Hematopoietic multipotent progenitor cell treated with erythropoietin and hydrocortisone succinate and interleukin-3 and kit ligand, for 17 days (in vitro differentiated cells): ENCODE measurements at places on chromosomes 6 and 20.

DNA sequence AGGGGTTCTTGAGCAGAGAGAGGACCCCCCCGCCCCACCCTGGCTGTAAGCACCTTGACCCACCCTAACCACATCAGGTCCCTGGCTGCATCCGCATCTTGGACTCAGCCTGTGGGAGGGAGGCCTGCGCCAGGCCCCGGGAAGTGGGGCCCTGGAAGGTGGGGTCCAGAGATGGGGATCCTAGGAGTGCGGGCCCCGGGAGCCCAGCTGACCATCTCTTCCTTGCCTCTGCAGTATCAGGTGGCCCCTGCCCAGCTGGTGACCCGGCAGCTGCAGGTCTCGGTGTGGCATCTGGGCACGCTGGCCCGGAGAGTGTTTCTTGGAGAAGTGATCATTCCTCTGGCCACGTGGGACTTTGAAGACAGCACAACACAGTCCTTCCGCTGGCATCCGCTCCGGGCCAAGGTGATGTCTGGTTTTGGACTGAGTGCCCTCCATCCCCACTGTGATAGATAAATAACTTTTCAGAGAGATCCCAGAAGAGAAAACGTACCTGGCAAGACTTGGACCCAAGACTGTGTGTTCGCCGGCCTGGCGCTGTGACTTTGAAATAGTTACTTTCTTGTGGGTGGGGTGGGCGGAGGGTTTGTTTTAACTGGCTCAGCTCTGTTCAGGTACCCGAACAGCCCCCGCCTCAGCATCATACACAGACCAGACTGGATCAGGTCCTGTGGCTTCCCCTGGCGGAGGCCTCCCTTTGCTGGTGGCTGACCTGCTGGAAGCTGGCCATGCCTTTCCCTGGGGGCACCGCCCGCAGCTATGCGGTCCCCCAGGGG, 62.0 kb downstream of the EZR start:
- no peak for DNase-seq

DNA sequence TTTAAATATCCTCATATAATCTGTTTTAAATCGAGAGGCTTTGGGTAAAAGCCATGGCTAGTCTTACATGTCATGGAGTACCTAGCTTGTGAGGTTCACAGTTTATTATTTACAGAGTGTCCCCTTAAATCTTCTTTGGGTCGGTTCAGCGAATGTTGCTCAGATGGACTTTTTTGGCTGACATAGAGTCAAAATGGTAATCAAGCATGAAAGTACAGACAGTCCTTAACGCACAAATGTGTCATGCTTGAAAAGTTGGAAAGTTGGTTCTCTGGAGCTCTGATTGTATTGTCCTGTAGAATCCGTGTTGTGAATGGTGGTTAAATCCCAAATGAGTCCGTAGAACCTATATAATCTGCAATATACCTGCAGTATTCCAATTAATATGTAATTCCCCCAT, 22.0 kb downstream of the PTPN1 start:
- no peak for DNase-seq

DNA sequence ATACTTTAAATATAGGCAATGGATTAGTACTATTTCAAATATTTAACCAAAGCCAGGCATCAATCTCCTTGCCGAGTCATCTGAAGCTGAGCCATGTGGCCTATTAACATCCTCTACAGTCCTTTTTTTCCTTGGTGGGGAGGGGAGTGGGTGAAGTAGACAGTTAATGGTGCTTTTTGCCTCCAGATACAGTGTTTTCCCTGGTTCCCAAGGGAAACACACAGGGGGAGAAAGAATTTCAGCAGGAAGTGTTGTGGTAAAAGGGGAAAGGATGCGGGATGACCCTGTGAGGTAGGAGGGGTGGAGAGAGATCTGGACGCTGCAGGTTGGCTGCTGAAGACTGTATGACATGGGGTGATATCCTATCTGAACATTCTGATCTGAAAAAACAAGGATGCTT, 9.6 kb downstream of the CLDN20 start:
- no peak for DNase-seq

DNA sequence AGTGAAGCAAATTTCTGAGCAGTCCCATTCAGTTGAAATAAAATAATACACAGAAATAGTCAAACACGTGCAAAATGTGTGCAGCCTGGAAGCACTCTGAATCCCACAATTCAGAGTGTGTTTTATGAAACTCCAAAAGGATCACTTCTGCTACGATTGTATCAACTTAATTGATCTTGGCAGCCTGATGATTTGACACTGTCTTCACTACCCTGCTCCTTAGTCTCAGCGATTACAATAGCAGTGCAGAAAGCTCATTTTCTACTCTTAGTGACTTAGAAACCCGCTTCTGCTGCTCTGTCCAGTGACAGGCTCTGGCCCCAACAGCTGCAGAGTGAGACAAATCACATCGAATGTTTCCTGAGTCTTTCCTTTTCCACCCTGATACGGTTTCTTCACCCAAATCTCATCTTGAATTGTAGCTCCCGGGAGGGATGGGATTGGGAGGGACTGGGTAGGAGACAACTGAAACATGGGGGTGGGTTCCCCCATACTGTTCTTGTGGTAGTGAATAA, 16.2 kb upstream of the EMILIN3 start:
- DNase-seq: no peak

DNA sequence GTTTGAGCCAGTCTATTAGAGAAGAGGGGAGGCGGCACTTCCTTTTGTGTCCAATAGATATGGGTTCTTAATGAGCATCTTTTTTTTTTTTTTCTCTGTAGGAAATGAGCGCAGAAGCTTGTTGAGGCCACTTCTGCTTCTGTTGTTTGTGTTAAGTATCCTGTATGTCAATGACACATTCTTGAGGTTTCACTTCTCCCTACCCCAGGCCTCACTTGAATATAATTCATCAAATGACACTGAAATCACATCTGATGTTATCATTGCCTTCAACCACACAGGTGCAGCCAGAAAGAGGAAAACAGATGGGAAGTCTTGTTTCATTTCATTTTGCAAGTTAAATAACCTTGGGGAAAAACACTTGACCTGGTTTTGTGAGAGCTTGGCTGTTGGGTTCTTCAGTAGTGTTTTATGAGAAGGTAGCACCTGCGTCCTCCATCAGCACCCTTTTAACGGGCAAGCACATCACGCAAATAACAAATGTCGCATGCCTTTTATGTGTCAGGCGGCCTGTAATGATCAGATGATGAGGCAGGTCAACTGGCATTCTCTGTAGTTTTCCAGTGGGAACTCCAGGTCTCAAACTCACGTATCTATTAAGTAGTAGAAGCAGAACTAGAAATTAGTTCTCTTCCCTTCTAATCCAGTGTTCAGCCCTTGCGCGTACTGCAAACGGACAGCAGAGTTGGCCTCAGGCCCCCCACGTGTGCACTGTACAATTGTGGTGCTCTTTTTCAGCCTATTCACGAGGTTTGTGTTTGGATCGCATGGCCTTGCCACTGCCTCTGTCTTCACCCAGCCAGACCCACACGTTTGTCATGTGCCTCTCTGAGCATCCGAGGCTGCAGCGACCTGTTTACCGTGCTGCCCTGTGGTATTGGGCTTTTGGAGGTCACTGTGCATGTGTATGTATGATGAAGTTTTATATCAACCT, 23.5 kb downstream of the PLEKHG1 start:
- DNase-seq: no peak

GRCh38 chr6:5127106-5127687, 42.1 kb downstream of the PPP1R3G start:
- DNase-seq: no peak

GRCh38 chr6:27679308-27679963, 206.5 kb upstream of the ZNF184 start:
- no peak for DNase-seq

GRCh38 chr20:36441027-36441414, 100.3 kb upstream of the MYL9 start:
- DNase-seq: no peak
